NT2/D1 (cell line): ENCODE measurements at places on chromosomes 4 and X.

- no peak for DNase-seq
Measured at GRCh38 chrX:84475101-84475500, 27.2 kb downstream of the HDX start.

- peak; percentile 30 for DNase-seq
Measured at GRCh38 chr4:20313237-20314030, 61.7 kb downstream of the SLIT2 start.

DNA sequence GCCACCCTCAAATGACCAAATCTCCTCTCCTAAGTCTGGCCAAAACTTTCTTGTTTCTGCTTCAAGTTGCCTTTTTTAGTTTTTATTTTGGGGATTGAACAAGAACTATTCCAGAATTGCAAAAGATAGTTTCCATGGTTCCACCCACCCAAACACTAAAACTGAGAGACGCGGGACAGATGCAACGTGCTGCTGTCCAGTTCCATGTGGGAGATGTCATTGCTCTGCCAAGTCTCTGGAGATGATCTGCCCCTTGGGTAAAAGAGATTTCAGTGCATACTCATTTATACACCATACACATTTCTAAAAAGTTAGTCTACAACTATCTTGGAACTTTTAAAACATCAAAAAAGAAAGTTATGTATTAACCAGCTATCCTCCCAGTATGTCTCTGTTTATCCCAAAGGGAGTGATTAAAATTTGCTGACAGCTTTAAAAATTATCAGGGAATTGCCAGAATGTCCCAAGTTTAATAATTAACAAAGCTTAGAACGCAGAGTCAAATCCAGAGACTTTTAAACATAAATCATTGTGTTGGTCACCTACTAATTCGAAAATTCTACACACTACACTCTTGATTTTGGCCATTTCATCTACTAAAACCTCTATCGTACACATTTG, 3.2 kb downstream of the MAOB start:
- DNase-seq = no peak

GRCh38 chr4:3411676-3412075, 30.1 kb upstream of the HGFAC start:
- DNase-seq = no peak

DNA sequence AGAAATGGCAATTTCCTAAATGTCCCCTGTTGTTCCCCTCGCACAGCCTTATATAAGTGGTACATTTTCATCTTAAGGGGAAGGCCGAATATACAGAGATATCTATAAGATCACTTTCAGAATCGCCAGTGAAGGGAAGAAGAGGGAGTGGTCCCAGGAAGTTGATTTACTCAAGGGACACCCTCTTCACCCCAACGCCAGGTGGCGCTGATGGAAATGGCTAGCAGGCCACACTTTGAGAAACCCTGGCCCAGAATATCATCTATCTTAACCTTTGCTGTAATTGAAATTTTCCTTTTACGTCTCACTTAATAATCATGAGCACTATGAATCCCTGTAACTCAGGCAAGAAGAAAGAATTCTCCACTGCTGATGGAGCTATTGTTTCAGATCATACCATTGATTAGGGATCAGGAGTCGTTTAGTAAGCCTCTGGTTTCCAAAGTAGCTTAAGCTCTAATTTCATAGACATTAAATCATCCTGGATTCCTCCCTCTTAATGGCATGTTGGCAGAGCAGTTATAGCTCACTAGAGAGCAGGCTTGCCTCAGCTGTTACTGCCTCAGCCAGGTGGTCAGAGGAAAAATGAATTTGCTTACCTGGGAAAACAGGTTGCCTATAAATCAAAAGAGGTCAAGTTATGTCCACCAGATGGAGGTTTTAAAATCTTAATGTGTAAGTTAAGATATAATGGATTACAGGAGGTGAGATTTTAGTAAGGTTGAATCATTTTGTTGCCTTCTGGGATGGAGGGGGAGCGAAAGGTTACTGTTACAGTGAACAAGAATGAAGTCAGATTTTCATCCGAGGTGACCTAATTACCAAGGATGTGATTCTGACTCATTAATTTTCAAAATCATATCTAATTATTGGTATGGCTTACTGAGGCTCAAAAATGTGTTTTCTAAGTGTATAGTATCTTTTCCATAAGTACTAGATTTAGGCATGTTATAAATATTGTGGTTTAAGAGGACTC, 941.2 kb upstream of the TENM3 start:
- DNase-seq = no peak

DNA sequence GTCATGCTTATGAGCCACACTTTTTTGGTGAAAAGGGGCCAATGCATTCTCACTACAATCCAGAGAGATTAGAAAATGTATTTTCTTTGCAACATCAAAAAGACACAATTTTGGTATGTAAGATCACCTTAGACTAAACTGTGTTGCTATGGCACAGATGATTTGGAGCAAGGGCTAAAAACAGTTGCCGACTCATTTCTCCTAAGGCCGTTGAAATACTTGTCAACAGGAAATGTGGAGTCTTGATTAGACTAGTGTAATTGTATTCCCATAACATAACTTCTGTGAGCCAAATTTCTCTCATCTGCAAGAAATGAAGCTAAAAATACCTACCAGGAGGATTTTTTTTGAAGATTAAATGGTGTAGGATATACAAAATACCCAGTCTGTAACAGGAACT, 2547.7 kb downstream of the ARAP2 start:
- DNase-seq = no peak

- DNase-seq = no peak
Measured at GRCh38 chr4:7844594-7844991, 95.1 kb downstream of the AFAP1 start.

- no peak for DNase-seq
Measured at GRCh38 chr4:74674750-74675149, 119.6 kb downstream of the BTC start.

DNA sequence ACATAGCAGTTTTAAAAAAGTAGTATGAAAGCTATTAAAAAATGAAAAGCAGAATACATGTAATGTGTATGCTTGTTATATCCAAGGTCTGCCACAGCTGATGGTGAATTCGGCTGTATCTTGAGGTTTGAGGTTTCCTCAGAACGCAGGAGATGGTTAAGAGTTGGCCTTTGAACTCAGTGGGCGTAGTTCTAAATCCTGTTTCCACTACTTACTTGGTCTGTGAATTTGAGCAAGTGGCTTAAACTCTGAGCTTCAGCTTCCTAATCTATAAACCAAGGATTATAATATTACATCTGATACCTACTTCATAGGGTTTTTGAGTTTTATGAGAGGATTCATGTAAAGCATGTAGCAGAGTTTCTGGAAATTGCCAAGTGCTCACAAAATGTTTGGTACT, 125.2 kb downstream of the STIM2 start:
- DNase-seq = no peak

GRCh38 chrX:42732506-42732905, 45.5 kb downstream of the PPP1R2C start:
- DNase-seq = no peak

DNA sequence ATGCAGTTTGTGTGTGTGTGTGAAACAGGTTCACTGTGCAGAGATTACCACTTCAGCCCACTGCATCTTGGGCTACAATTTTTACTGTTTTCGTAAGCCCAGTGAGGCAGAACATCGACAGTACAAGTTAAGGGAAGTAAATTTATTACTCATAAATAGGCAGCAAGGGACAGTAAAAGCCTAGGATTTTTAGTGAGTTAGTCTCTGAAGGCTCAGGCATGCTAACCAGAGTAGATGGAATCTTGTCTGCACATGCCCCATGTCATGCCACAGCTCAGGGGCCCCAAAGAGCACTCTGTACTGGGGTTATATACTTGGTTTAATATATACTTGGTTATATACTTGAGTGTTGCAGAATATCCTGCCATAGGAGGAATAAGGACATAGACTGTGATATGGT, 825.7 kb downstream of the TECRL start:
- no peak for DNase-seq

GRCh38 chr4:155430895-155431795, 54.4 kb upstream of the MAP9 start:
- DNase-seq = no peak

- no peak for DNase-seq
Measured at GRCh38 chr4:86928400-86929255, 6.2 kb upstream of the AFF1 start.

- no peak for DNase-seq
Measured at GRCh38 chr4:15794905-15795304, 16.8 kb downstream of the CD38 start.

DNA sequence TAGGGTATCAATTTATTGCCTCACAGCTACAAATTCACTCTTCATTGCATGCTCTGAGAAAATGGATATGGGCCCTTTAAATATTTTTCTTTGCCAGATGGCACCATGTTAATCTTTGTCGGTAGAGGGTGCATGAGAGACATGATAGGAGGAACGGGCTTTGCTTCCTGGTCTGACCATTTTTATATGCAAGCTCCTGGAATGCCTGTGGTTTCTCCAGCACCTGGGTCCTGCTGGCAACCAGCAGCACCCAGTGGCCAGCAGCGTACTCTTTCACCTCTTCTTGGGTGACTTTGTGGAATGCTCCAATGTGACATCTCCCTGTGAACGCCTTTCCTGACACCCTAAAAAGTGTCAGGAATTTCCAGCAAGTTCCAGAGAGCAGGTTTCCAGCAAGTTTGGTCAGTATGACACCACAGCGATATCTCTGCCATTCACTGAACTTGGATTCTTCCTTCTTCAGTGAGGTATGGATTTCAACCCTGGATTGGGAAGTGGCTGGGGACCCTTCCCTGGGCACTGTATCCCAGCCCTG, 140.3 kb upstream of the PGRMC2 start:
- DNase-seq = no peak

- DNase-seq = no peak
Measured at GRCh38 chr4:76523593-76523992, 88.6 kb downstream of the SHROOM3 start.

DNA sequence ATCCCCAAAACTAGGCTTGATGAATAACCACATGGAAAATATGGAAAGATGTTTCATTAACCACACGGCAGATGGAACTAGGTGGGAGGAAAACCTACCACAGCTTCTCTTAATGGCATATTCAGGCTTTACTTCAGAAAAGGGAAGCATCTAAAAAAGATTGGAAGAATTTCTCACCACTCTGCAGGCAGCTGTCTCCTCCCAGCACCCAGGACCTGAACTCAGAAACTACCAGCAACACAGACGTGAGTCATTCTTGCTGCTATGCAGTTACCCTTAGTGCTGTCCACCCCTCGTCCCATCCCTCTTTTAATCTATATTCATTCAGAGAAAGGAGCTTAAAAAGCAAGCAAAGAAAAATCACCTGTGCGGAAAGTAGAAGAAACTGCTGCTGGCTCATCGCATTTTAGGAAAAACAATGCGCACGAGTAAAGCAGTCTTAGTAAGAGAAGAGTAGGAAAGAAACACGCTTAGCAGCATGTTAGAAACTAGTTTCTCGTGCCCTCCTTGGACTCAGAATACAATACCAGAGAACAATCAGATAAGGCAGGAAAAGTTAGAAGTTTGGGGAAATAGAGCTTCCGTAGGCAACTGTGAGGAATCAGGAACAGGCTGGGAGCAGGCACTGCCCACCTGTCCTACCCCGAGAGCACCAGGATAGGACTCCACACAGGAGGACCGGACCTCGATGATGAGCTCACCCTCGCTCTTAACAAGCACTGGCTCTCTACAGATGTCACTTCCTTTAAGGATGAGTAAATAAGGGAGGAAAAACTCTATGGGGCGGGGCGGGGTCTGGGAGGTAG, 48.1 kb upstream of the ENPP6 start:
- no peak for DNase-seq

DNA sequence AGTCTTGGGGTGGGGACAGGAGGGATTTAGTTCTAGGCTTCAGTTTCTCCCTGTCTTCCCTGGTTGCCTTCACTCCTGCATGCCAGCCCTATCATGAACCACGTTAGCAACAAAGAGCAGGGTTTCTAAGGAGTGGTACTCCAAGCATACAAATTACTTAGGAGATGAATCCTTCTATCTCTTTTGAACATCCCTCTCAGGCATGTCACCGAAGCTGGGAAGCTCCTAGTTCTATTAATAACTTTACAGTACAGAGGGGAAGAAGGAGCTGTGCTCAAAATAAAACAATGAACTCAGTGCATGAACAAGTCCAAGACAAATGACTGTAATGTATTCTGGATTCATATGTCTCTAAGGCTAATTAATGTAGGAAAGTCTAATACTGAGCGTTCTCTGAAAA, 450.6 kb upstream of the RASGEF1B start:
- DNase-seq = no peak

- no peak for DNase-seq
Measured at GRCh38 chr4:186808630-186809018, 85.0 kb upstream of the FAT1 start.

DNA sequence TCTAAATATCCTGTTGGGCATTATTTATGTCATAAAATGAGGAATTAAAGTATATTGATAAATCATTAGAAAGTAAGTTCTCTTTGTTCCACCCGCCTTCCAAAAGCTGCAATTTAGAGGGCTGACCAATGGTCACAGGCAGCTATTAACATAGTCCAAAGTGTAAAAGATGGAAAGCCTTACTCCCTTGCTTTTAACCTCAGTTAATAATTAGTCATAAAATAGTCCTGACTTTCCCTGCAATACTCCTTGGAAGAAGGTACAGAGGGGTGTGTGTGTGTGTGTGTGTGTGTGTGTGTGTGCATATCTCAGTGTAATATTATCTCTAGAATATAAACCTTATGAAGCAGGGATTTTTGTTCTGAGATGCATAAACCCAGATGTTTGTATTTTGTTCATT, 275.4 kb downstream of the FAT4 start:
- no peak for DNase-seq

GRCh38 chr4:40195182-40196177, 1.4 kb upstream of the RHOH start:
- DNase-seq = no peak
